ENCODE measurements at places on chromosomes 2 and 18.
A peak's percentile ranks its signal among the peaks of the same experiment; 100 is the strongest.

DNA sequence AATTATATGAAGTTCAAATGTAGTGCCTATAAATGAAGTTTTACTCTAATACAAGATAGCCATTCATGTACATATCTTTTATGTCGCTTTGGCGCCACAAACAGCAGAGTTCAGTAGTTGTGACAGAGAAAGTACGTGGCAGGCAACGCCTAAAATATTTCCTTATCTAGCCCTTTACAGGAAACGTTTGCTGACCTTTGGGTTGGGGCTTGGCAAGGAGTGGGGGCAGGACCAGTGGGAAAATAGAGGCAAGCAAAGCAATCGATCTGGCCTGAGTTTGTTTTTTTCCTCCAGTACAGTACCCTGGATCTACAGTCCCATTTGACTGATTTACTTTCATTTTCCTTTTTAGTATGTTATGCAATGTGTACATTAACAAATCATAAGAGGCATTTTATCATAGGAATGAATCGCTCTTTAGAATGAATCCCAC lies 13.1 kb downstream of the CCDC68 start:
- no peak for DNase-seq

- peak; percentile 32 for DNase-seq
Measured at GRCh38 chr18:13566941-13567746, 159.2 kb downstream of the FAM210A start.

- no peak for DNase-seq
Measured at GRCh38 chr18:30280861-30281470, 761.6 kb downstream of the DSC3 start.

DNA sequence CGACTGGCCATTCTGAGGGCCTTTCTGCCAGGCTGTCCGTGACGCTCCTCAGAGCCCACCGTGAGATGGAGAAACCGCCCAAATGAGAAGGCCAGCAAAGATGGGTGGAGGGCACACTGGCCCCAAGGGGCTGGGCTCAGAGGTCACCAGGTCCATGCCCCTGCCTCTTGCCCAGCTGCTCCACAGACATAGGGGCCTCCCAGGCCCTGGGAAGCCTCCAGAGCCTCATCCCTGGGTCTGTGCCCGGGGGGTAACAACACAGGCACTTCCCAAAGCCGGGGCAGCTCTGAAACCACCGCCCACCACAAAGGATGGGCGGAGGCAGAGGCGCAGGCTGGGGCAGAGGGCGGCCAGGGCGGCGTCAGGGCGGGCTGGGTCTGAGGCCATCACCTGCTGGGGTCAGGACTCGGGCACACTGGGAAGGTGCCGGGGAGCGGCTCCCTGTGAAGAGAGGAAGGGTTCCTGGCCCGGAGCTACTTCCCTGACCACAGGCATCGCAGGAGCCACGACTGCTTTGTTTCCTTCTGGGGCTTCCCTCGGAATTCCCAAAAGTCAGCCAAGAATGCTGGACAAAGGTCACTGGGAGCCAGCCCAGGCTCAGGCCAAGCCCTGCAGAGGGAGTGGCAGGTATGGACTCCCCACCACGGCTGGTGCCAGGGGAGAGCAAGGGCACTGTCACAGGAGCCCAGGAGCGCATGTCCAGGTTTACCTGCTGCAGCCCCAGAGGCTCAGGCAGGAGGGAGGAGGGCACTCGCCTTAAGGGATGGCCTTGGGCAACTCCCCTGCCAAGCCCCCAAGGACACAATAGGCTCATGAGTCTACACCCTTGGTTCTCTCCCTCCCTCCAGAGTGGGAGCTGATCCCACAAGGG lies 9.4 kb downstream of the CYP26B1 start:
- peak; percentile 12 for DNase-seq

DNA sequence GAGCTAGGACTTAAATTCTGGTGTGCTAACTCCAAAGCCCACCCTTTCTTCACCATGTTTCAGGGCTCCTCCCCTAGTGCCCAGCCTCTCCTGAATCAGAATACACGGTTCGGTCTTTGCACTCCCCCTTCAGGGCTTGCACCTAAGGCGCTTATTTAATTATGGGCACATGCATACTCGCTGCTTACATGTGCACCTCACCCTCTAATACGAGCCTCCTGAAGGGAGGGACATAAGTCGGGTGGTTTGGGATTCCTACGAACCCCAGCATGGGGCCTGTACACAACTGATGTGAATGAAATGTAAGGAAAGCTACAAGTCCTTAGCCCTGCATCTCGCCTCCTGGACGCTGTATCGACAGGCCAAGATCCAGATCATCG lies 435 bp downstream of the IFT172 start:
- DNase-seq = no peak

DNA sequence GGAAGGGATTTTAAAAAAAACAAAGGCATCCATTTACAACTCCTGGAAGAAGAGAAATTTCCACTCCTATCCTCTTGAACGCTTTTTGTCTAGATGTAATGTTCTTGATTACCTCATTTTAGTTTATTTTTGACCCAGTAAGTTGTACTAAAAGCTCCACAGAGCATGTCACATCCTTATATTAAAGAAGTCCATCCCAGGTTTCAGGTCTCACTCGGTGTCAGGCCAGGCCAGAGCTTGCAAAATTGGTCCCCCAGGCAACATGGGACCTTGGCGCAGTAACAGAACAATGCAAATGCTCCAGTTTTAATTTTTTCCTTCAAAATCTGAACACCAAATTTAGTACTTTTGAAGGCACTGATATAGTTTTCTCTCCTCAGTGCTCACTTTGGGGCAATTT lies 218.4 kb upstream of the REV1 start:
- no peak for DNase-seq

- no peak for DNase-seq
Measured at GRCh38 chr2:24872344-24873115, 47.5 kb downstream of the ADCY3 start.
